ENCODE measurements at places on chromosomes 5 and 9.

DNA sequence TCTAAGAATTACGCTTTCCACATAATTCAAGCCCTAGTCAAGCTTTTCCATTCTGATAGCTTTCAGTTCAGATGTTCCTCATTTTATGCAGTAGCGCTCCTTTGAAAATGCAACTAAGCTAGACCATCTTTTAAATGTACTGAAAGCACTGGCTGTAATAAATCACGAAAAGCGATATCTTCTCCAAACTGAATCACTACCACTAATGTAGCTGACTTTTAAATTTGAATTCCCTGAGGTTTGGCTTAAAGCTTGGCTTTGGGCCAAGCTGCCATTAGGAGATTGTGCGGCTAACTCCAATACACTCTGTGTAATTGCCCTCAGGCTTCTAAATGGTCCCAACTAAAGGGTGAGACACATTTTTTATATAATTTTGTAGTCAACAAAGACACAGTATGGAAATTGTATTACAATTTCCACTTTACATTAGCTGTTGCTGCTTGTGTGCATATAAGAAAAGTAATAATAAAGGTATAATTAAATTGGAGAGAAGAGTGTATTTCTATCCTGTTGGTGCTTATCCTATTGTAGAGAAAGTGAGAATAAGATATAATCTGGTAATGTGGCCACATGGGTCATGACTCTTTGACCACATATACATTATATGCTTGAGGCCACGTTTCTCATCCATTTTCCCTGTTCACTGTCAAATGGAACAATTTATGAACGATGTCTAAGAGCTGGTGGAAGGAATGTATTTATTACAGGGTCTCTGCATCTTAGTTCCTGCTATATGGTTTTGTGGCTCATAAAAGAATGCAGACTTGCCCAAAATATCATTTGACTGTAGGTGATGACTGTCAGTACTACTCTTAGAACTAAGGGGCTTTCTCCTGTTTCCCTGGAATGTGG, 118.7 kb upstream of the TAF11L2 start:
- DNase-seq = peak; percentile 70

DNA sequence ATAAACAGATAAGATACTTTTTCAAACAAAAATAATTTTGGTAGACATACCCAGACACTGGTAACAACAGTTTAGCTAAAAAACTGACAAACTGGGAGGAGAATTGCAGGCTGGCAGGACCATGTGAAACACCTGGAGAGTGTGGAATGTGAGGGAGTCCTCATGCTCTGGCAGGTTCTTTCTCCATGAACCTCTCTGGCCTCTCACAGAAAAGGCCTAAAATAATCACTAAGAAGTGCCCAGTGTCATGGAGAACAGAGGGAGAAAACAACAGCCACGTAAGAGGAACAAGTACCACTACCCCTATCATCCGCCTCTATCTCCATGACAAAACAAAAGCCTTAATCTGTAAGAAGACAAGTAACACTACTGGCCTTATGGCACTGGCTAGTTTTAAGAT, 1227.5 kb upstream of the CDH9 start:
- no peak for DNase-seq

GRCh38 chr5:134103397-134103796, 11.1 kb upstream of the TCF7 start:
- DNase-seq = no peak

DNA sequence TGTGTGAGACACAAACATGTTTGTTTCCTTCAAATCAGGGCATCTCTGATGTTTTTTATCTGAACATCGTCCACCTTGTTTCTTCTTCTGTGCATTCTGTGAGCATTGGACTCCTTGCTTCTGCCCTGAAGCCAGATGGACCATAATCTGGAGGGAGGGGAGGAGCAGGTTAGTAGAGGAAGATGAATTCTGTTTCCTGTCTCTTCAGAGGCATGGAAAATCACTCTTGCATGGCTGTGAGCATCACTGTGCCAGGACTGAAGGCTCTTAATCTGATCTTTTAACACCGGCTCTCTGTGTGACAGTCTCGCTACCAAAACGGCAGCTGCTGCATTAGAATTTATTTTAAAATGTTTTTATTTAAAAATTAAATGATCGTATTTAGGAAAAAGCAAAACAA, 43.3 kb downstream of the TLE4 start:
- DNase-seq = no peak

- DNase-seq = no peak
Measured at GRCh38 chr9:89558948-89559347, 45.9 kb upstream of the GADD45G start.

DNA sequence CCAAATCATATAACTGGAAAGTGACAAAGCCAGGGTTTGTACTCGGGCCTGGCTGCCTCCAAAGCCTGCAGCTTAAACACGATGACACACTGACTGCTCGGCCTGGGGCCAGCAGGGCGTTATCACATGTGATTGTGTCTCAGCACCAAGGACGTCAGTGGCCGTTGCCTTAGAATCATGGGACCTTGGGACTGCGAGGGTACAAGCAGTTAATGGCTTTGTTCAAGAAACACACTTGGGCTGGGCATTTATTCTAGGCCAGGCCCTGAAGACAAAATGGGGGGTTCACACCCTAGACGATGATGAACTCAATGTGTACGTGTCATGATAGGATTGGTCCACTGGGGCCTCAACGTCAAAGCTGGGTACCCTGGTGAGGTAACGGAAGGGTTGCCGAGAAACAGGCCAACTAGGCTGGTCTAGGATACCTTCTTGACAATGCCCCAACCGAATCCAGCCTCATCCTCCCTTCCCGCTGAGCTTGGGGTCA, 13.0 kb downstream of the SH3PXD2B start:
- no peak for DNase-seq

GRCh38 chr5:3858524-3858923, 262.9 kb downstream of the IRX1 start:
- DNase-seq = no peak

GRCh38 chr9:13410566-13411031, 131.1 kb upstream of the MPDZ start:
- DNase-seq = peak; percentile 61

- no peak for DNase-seq
Measured at GRCh38 chr9:81394881-81395675, 294.3 kb downstream of the TLE1 start.

DNA sequence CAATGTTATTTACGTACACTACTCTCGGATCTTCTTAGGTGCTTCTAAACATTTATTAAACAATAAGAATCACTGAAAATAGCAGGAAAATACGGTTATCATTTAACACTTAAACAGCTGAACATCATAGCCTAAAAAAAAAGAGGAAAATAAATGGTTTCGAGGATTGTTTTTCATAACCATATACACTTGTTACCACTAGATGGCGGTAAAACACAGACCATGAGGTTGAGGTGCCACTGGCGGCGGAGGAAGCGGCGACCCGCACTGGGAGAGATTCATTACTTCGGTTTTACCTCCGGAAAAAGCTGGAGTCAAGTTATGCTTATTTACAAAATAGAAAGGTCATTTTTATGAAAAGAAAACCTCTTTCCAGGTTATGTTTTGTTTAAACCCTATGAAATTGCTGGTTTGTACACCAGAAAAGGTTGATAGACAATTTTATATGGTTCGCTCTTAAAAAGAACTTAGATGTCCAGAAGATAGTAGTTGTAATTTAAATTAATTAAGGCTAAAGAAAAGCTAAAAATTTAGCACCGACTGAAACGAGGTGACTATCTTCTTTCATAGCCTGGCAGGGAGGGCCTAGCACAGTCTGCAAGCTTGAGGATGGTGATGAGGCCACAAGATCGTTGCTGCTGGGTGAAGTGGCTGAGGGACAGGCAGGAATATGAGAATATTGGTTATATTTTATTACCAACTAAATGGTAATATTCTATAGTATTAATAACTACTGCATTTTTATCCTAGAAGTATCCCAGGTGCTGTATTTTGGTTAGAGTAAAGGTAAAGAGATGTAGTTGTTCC, 605.7 kb downstream of the RAB3C start:
- DNase-seq = peak; percentile 44

DNA sequence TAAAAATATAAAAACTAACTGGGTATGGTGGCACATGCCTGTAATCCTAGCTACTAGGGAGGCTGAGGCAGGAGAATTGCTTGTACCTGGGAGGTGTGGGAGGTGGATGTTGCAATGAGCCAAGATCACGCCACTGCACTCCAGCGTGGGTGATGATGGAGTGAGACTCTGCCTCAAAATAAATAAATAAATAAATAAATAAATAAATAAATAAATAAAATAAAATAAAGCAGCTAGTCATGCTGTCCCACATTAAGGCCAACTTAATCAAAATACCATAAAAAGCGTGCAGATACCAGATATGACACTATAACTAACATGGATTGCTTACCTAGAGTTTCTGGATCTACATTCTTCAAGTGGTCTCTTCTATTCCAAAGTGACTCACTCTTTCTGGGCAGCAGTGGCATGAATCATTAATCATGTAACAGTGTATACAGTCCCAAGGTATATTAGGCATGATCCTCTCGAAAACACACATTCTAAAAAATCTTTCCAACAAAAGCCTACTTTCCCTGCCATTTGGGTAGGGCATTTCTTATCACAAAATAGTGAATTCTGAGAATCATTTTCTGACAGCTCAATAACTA, 187.1 kb downstream of the ELAVL2 start:
- DNase-seq = peak; percentile 73

DNA sequence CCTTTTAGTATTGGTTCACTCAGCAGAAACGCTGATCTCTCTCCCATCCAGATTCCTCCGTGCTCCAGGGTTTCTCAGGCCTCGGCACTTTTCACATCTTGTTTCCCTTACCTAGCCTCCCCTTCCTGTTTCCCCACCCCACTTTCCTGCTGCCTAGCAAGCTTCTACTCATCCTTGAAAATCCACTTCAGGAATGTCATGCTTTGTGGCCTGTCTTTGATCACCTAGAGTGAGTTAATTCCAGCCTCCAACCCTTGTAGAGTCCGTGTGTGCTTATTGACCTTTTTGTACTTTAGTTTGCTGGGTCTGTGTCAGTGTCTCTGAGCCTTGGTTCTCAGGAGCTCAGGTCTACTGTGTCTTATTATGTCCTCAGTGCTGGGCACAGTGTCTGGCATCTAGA, 116.6 kb downstream of the AOPEP start:
- DNase-seq = no peak

GRCh38 chr9:133978226-133978898, 13.8 kb downstream of the VAV2 start:
- DNase-seq = no peak

DNA sequence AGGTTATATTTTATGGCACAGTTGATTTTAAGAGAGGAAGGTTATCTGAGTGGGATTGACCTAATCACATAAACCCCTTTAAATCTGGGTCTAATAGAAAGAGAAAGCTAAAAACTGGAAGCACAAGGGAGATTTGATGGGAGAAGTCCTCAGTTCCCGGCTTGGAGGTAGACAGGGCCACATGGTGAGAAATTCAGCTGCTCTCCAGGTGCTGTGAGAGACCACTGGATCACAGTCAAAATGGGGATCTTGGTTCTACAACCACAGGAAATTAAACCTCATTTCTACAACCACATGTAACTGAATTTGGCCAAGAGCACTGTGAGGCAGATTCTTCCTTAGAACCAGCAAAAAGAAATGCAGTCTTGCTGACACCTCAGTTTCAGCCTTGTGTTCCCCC, 2352.7 kb downstream of the MAT2B start:
- DNase-seq = no peak

- DNase-seq = peak; percentile 27
Measured at GRCh38 chr5:98827161-98827560, 53.7 kb downstream of the RGMB start.

- peak; percentile 25 for DNase-seq
Measured at GRCh38 chr5:130868186-130868840, 296.7 kb downstream of the HINT1 start.

- DNase-seq = no peak
Measured at GRCh38 chr9:90095682-90096081, 490.9 kb downstream of the GADD45G start.

DNA sequence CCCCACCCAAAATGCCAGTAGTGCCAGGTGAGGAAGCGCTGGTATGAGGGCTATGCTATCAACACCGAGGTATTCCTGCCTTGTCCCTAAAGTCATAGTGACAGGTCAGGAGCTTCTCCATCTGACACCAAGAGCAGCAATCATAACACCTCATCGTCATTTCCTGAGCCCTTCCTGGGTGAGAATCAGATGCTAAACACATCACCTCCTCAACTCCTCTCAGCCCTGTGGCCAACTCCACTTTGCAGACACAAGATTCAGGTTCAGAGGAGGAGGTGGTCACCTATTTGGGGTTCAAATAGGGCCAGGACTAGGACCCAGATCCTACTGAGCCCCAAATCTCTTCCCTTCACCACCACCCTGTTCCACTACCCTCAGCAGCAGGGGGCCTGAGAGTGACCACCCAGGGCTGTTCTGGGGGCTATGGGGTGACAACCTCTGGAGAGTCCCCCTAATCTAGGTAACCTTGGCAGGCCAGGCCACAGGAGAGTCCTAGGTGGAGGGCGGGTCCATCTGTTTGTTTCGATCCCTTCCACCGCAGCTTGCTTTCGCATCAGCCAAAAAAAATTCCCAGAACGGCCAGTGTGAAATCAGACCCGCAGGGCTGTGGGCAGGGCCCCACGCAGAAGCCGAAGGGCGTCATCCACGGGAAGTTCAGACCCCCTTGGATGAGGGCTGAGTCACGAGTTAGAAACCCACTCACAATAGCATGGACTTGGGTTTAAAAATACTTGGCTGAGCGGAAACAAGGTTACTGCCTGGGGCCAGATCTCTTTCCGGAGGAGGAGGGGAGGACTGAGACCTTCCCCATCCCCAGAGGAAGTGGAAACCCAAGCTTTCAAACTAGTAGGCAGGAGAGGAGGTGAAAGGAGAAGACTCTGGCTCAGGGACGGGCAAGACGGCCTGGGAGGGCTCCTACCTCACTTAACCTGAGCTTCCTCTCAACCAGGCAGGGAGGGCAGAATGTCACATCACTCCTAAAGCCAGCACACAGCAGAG, 8.7 kb downstream of the STK10 start:
- DNase-seq = peak; percentile 64

DNA sequence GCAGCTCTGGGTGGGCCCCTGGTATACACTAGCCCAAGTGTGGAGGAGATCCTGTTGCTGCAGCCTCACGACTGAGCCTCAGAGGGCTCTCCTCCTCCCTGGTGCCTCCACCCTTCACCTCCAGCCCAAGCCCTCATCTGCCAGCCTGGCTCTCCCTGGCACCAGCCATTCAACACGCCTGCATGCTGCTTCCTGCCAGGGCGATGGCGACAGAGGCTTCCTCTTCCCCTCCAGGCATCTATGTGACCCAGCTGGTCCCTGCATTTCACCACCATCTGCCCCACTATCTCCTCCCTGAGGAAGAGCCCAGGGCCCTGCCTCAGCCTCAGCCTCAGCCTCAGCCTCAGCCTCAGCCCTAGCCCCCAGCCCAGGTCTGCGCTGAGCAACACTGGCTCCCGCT, 54.8 kb upstream of the ANGPTL2 start:
- DNase-seq = no peak

GRCh38 chr9:113772121-113772810, 103.8 kb upstream of the ZNF618 start:
- DNase-seq = peak; percentile 70

DNA sequence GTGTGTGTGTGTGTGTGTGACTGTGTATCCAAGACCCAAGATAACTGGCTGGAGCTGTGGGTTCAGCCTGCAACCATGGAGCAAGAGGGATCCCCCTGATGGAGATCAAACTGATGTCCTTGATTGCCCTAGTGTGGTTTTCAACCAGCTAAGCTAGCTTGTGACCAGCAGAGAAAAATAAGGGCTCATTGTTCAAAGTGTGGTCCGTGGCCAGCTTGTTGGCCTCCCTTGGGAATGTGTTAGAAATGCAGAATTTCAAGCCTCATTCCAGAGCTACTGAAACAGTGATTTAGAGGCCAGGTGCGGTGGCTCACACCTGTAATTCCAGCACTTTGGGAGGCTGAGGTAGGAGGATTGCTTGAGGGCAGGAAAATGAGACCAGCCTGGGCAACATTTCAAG, 79.9 kb downstream of the ACER2 start:
- no peak for DNase-seq

Data from astrocyte (in vitro differentiated cells and primary cell).